ENCODE measurements at places on chromosomes 11 and 22.

- DNase-seq = peak; percentile 21
Observed at GRCh38 chr11:37370817-37371216, 772.8 kb upstream of the RAG2 start.

DNA sequence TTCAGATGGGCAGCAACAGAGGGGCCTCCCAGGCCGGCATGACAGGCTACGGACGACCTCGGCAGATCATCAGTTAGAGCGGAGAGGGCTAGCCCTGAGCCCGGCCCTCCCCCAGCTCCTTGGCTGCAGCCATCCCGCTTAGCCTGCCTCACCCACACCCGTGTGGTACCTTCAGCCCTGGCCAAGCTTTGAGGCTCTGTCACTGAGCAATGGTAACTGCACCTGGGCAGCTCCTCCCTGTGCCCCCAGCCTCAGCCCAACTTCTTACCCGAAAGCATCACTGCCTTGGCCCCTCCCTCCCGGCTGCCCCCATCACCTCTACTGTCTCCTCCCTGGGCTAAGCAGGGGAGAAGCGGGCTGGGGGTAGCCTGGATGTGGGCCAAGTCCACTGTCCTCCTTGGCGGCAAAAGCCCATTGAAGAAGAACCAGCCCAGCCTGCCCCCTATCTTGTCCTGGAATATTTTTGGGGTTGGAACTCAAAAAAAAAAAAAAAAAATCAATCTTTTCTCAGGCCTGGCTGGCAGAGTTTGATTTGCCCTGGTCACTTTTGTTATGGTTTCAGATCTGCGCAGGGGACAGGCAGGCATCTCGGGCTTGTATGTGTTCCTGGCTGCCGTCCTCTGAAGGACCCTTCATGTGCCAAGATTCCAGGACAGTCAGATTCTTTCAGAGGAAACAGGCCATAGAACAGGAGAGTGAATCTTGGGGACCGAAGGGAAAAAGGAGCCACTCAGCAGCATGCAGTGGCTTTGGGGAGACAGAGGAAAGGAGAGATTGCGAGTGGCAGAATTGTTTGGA is 5.3 kb downstream of the TAGLN start:
- DNase-seq = no peak

- no peak for DNase-seq
Observed at GRCh38 chr22:21032037-21032867, at the start of gene SLC7A4. TSS of gene SLC7A4 (minus strand) at chr22:21032561. CDS start at chr22:21031812, 749 bp downstream.

DNA sequence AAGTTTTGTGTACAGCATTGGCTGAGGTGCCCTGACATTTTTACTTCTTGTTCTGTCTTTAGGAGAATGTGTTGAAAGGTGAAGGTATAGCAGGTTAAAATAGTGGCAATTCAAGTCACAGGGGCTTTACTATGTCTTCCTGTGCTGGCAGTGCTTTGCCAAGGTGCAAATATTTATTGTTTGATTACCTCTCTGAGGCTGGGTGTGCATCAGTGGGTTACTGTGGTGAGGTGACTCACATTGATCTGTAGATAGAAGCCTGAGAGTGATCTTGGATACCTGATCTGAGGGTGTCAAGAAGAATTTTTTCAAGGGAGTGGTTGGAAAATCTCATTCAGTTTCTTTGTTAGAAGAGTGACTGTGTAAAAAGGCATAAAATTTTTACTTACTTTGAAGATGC is 90.0 kb downstream of the ARHGAP42 start:
- no peak for DNase-seq

GRCh38 chr22:29202212-29203192 is 3.2 kb upstream of the EMID1 start:
- DNase-seq = peak; percentile 24

DNA sequence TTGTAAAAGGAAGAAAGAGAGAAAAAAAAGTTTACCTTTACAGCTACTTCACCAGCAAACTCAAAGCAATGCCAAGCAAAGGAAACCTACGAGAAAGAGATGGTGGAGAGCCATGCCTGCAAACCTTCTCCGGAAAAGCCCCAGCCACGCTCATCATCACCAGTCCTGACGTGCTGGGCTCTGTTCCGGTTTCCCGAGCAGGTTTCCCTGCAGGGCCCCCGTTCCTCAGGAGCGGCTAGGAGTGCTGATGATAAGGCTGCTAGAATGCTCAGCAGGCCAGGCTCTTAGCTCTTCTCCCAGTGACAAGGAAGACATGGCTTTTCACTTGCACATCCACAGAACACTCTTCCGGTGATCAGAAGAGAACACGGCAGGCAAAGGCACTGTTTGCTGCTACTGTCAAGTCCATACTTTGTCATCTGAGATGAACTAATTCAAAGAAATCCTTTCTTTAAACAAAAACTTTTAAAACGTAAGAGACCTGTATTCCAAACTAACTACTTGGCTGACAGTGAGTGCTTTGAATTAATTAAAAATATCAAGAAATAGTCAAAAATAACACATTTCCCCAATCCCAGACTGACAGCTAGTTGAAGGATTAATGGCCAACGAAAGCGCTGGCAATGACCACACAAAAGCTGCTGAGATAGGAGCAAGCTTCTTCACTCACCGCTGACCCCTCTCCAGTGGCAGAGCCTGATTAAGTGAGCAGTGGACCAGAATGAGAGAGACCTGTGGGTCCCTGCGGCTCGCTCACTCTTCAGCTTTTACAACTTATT is 35.8 kb downstream of the DUSP8 start:
- no peak for DNase-seq

DNA sequence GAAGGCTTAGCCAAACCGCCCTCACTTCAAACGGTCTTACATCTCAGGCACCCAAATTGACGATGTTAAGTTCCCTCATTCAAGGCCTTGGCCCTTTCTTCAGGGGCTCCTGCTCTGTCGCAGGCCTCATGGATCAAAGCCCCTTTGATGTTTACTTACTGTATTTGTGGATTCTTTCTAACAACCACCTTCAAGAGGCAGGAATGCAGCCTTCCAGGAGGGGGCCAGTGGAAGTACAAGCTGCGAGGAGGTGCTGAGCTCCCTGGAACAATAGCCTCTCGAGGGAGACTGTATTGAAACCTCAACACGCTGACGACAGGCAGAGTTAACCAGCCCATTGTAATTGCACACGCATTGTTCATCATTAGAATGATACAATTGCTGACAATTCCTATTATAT is 209.1 kb downstream of the ST3GAL4 start:
- no peak for DNase-seq

DNA sequence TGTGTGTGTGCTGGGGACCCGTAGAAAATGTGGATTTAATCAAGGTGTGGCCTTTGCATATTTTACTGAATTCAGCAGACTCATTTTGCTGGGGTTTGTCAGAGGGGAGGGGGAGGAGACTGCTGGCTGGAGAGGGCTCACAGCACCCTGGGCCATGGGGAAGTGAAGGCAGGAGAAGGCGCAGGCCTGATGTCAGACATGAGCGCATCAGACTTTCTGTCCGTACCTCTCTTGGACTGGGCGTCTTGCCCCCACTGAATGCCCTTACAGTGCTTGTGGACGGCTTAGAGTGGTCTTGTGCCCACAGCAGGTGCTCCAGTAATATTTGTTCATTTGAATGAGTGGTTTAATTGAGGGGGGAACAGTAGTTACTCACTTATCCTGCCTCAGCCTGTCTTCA is 75.2 kb downstream of the TEAD1 start:
- no peak for DNase-seq

GRCh38 chr11:125093502-125093901 is 17.9 kb downstream of the TMEM218 start:
- no peak for DNase-seq

GRCh38 chr11:5703741-5704536 is 14.3 kb downstream of the TRIM22 start:
- no peak for DNase-seq

GRCh38 chr11:12540913-12541582 is 133.2 kb upstream of the TEAD1 start:
- peak; percentile 96 for DNase-seq

DNA sequence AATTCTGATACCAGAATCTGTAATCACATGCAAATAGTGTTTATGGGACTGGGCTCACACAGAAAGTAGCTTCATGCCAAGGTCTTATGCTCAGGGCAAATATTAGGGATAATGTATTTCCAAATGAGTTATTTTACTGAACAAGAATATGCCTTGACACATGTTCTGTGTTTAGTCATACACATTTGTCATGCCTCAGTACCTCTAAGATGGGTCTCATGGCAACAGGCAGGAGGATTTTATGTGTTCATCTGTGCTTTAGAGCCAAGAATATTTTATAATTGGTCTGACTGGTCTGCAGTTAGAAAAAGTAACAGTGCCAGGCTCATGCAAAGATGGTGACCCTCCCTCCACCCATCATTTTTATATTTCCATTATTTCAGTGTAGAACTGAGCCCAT is 49.1 kb downstream of the JAM3 start:
- DNase-seq = no peak

GRCh38 chr11:73478737-73479347 is 102.6 kb downstream of the RELT start:
- DNase-seq = peak; percentile 59

DNA sequence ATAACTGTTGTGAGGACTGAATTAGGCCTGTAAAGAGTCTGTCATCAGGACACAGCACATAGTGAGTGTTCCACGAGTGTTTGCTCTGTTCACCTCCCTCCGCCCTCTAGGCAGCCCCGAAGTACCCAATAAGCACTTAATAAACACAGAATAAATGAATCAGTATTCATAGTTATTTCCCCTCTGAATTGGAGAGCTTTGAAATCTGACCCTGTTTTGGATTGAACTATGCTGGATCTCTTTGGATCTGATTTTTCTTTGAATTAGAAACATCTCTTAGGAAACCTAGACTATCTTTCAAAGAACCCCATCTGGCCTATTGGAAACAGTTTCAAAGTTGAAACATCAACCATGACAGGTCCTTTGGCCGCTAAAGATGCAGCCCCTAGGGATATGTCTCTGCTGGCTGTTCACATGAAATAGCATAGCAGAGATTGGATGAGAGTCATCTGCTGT is 615.5 kb downstream of the NTM start:
- no peak for DNase-seq

- no peak for DNase-seq
Observed at GRCh38 chr11:96313163-96313562, 29.8 kb downstream of the MAML2 start.

- no peak for DNase-seq
Observed at GRCh38 chr22:26135806-26136205, 33.5 kb upstream of the SEZ6L start.
